ENCODE measurements at places on chromosomes 5 and 9.

DNA sequence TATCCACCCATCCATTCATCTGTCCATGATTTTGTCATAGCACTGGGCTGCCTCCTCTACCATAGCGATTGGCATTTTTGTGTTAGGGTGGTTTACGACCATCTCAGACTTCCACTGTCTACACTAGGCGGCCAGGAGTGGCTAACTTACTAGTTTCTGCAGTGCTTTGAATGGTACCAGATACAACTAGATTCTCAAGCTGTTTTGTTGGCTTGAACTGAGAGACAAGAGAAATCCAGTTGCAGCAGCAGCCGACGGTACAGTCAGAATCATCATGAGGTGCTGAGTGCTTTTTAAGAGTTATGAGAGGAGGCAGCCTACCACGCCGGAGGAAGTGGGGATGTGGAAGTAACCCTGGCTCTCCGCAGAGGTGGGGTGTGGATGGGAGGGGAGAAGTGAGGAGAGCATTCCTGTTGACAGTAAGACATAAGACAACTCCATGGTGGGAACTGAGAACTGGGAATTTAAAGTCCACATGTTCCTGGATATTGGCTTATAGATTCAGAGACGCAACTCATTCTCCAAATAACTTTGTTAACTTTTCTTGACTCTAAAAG is 27.9 kb downstream of the COL5A1 start:
- no peak for DNase-seq

- no peak for DNase-seq
Observed at GRCh38 chr9:98255061-98255577, 330 bp downstream of the TBC1D2 start.

GRCh38 chr9:128657344-128657704 is 677 bp upstream of the DYNC2I2 start:
- DNase-seq = no peak

- DNase-seq = no peak
Observed at GRCh38 chr5:134530301-134531077, 5.0 kb downstream of the JADE2 start.

DNA sequence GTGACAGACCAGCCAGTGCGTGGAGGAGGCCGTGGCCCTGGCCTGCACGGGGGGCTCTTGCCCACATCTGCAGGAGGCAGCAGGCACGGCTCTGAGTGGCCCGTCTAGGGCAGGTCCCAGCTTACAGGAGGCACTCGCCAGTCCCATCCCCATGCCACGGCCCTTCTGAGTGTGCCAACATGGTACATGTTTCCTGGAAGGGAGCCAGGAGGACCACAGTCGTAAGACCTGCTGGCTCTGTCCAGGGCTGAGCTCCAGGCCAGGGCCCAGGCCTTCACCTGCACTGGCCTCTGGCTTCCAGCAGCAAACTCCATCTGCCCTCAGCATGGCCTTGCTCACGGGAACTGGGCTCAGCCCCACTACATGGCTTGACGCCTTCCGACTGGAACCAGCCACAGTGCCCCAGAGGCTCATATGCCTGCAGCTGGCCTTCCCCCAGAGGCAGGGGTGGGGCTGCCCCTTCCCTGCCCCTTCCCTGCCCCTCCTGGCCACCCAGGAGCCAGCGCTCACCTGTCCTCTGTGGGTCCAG is 3.8 kb downstream of the NKD2 start:
- DNase-seq = no peak

GRCh38 chr5:172846249-172846648 is 12.2 kb downstream of the ERGIC1 start:
- no peak for DNase-seq

GRCh38 chr9:121026260-121026691 is 23.8 kb downstream of the C5 start:
- DNase-seq = no peak

- no peak for DNase-seq
Observed at GRCh38 chr5:38039091-38039490, 199.2 kb upstream of the GDNF start.

DNA sequence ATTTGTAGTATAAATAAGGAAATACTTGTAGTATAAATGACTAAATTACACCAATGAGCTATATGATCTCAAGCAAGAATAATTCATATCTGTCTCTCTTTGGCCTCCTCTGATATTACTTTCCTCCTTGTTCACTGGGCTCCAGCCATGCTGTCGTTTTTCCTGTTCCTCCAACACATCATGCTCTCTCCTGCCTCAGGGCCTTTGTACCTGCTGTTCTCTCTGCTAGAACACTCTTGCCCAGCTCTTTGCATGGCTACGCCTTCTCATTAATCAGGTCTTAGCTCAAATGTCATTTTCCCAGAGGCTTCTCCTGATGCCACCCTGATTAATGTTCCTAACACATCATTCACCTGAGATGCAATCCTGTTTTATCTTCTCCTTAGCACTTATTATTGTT is 2.5 kb upstream of the ZNF346 start:
- DNase-seq = no peak

DNA sequence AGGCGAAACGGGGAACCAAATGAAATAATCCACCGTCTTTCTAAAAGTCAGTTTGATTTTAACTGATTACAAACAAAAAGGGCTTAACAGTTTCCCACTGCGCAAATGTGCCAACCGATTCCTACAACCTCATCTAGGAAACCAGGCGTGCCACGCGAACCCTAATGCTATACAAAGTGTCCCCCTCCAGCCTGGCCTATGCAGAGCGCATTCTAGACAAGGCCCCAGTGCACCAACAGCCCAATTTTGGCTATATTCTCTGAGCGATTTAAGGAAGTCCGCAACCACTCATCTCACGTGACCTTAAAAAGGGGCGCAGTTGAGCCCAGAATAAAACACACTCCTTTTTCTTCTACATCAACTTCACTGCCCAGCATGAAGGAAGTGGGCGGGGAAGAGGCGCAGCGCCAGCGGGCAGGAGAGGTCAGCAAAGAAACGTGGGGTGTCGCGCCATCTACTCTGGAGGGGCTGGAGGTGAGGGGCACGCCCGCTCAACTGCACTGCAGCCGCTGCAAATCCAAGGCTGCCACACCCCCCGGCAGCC is 779 bp downstream of the FAM13B start:
- peak; percentile 5 for DNase-seq

GRCh38 chr5:172872997-172873491 is 39.0 kb downstream of the ERGIC1 start:
- no peak for DNase-seq

- DNase-seq = no peak
Observed at GRCh38 chr5:144857454-144857853, 686.8 kb downstream of the KCTD16 start.

DNA sequence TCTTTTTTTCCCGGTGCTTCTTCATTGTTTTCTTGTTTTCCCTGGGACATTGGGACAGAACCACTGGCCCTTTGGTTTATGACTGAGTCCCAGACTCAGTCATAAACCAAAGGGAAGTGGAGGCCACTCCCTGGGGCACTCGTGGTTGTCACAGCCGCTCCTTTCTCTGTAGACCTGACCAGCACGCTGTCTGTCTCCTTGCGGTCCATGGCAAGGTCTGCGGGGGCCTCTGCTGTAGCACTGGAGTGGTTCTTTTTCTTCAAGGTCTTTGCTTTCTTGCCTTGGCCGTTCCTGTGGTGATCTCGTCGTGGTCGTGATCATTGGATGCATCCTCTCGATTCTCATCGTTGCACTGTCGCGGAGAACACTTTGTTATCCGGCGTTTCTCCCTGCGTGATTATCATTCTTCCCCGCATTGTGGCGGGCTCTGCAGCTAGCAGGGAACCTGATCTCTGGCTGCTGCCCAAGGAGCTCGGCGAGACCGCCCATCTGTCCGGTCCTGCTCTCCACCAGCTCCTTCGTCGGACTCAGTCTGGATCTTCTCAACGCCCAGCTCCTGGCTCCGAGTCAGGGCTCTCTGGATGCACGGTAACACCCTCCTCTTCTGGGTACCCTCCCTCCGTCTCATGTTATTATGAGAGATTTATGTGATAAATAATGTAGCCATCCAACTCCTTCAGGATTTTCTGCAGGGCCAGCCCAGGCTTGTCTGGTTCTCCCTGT is 43.5 kb upstream of the MPDZ start:
- DNase-seq = no peak

DNA sequence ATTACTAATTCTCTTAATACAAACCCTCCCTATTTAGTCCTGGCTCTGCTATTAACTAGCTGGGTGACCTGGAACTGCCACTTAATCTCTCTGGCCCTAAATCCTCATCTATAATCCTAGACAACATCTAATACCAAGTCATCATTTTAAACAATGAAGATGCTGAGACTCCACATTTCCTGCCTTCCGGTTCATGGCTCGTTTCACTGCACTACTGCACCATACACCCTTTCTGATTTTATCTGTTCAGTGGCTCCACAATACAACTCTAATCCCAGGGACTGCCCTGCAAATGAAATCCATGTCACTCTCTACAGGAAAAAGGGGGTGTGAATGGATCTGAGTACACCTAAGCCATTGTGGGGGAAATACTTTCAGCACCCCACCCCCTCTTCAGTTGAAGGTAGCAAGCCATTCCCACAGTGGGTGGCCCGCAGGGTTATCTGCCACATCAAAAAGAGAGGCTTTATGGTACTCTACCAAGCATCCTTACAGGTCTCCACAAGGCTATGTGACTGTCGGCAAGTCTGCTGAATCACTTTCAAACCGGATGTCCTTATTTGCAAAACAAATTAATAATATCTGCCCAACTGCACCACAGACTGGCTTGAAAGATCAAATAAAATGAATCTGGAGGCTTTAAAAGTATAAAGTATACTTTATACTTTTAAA is 89.5 kb downstream of the EPB41L4A start:
- DNase-seq = no peak

DNA sequence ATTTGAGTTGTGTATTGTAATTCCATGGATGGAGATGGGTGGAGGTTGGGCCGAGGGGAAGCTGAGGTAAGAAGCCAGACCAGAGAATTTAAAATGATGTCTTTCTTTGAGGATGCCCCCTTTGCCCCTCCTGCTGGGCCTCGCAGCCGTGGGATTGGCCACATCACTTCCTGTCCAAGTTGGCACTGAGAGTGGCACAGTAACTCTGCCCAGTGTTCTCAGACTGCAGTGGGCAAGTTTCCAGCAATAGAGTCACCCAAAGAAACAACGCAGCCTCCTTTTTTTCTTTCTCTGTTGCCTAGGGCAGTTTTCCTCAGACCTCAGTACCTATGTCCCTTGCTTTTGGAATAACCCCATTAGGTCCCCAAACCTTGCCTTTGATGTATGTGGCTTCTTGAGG is 306.6 kb upstream of the DMRT1 start:
- DNase-seq = no peak

GRCh38 chr9:114433086-114433485 is 45.3 kb upstream of the AKNA start:
- no peak for DNase-seq

DNA sequence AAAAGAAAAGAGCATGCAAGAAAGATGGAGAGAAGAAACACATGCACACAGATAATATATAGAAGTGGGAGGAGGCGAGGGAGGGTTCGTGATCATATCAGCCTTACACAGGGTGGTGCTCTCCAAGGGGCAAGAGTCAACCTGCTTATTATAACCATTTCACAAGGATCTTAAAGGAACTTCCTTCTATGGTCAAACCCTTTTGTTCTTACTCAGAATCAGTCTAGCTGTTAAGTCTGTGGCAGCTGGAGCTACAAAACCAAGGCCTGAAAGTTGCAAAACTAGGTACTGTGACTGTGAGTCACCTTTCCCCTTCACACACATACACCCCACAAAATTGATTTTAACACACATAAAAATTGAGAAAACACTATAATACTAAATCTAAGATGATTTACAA is 18.5 kb upstream of the ERMP1 start:
- DNase-seq = no peak

GRCh38 chr9:27168496-27168895 is 59.5 kb downstream of the TEK start:
- no peak for DNase-seq

DNA sequence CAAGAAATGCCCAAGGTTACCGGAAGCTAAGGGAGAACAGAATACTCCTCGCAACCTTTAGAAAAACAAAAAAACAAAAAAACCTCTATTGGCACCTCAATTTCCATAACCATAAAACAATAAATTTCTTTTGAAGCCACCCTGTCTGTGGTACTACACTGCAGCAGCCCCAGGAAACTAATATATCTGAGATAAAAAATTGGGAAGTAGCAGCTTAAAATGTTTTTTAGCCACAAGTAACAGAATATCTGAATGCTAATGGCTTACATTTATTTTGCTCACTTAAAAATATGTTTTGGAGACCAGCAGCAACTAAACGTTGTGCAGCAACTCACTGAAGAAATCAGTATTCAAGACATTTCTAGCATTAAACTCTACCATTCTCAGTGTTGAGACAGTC is 969.6 kb downstream of the DNAH5 start:
- no peak for DNase-seq

DNA sequence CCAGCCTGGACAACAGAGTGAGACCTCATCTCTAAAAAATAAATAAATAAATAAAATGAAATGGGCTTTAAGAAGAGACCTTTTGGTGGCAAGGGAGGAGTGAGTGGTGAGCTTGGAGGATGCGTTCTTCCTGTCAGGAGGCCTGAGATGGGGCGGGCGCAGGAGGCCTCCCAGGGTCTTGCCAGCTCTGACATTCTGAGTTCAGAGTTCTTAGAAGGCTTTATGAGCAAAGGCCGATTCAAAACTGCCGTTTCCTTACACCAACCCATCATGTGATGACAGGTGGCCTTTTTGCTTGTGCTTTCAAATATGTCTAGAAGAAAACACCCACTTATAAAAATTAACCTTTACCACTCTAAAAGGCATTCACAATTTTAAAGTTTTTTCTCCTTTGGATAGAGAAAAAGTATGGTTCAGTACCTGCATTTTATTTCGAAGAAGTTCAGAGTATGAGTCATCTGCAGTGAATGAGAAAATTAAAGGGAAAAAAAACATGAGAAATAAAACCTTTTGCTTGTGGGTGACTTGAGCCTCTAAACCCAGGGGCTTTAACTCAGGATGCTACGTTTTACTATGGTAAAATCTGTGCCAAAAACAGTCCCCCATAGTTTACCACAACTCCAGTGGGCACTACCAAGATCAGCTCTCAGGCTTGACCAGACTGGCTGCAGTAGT is 157.4 kb upstream of the OTULINL start:
- peak; percentile 31 for DNase-seq

DNA sequence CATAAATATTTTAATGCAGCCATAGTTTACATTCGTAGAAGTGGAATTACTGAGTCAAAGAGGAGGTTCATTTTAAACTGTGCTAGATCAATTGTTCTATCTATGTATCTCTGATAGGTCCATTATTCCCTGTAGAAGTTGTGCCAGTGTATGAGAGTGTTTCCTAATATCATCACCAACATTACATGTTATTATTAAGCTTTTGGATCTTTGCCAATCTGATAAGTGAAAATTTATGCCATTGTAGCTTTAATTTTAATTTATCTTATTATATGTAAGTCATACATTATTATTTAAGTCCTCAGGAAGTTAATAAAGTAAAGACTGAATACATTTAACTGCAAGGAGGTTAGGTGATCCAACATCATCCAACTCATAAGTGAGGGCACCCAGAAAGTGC is 10.9 kb upstream of the GAS1 start:
- no peak for DNase-seq

- no peak for DNase-seq
Observed at GRCh38 chr5:33439905-33440481, 772 bp upstream of the TARS1 start.

GRCh38 chr5:172078726-172079345 is 72.4 kb upstream of the FBXW11 start:
- DNase-seq = no peak

DNA sequence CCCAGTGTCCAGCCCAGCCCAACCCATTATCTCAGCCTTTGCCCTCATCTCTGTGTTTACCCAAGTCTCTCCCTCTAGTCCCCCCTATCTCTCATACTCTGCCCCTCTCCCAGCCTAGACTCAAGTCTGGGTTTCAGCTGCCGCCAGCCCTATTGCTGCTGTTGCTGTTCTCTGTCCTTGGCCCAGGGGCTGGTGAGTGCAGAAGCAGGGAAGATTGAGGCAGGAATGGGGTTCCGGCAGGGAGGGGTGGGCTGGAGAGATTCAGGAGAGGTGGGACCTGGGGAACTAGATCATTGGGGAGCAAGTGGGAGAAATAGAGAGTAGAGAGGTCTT is 702 bp downstream of the TMEM8B start:
- DNase-seq = no peak
